WTC11 (cell line): ENCODE measurements at places on chromosomes 4 and X. TPM values are rescaled to one million over a fixed set of nuclear protein-coding genes. Genes with fewer than 3 reads are reported as not detected.
A peak's percentile ranks its signal among the peaks of the same experiment; 100 is the strongest.

ATP1B4 gene
- total RNA-seq, result not detected in 3 replicates

PNMA6E gene
- total RNA-seq, result not detected in 3 replicates

ADAD1 gene
- not detected in 3 replicates for total RNA-seq

STOX2 gene
- 23.1 to 31.6 TPM (median 24.9 TPM) in 3 replicates for total RNA-seq

PASD1 gene
- total RNA-seq, result 0.07 TPM in 1 of 3 replicates, not detected in the others

DNA sequence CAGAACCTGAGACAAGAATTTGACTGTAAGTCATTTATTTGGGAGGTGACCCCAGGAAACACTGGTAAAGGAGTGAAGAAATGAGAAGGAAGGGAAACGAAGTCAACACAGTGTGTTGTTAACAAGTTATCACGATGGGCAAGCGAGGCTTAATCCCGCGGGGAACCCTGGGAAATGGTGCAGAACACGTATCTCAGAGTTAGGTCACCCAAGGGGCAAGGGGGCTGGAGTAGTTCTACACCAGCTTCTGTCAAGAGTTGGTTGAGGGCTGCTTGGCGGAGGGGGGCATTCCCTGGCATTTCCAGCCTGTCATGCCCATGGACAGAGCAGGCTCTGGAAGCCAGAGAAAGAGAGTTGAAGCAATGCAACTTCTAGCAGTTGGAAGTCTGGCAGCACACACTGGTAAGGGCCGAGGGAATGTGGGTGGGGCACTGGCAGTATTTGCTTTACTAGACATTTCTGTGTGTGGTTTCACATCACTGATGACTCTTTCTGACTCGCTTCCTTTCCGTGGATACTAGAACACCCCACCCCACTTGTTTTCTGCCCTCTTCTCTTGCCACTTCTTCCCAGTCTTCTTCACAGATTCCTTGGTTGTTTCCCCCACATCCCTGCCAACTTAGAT lies 52.2 kb upstream of the ADGRG2 start:
- H3K27me3 ChIP-seq, result no peaks in the 10 kb centered on the region; the same call in 1 of the 2 replicates
- H3K36me3 ChIP-seq, result no peaks in the 10 kb centered on the region
- no peak overlapping the region for H3K27ac ChIP-seq
- H3K4me3 ChIP-seq, result no peak overlapping the region

DNA sequence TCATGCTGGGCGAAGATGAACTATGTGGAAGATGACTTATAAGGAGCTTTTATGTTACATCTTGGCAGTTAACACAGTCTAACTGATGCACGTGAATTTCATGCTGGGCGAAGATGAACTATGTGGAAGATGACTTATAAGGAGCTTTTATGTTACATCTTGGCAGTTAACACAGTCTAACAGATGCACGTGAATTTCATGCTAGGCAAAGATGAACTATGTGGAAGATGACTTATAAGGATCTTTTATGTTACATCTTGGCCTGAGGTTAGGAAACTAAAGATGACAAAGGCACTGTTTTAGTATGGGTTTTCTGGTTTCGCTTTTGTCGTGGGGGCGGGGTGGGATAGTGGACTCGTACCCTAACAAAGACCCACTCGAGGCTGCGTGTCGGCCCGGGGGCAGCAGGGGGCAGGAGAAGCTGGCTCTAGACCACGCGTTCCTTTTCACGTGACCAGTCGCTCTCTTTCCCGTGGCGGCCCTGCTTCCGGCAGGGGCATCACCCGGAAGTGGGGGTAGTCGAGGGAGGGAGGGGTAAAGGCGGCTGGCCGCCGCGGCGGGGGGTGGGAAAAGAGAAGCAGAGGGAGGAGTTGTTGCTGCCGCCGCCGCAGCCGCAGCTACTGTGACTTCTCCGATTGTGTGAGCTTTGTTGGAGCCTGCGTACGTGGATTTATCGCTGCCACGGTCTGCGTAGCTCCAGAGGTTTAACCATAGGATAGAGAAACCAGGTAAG lies at the start of gene ATP7A:
Gene ATP7A (plus strand): TSS at position 586 of the 733 bp plus-strand sequence. CDS start 60,949 bp downstream, outside the sequence.
- H3K4me3 ChIP-seq, result peak within 1 kb of the TSS; percentile 94
- peaks cover 5% of the 10 kb centered on the region; the same call in 1 of the 2 replicates for H3K4me1 ChIP-seq
- H3K27ac ChIP-seq, result peak within 1 kb of the TSS; percentile 96
- peak; percentile 78 for DNase-seq
- no peaks in the 10 kb centered on the region for H3K27me3 ChIP-seq

DNA sequence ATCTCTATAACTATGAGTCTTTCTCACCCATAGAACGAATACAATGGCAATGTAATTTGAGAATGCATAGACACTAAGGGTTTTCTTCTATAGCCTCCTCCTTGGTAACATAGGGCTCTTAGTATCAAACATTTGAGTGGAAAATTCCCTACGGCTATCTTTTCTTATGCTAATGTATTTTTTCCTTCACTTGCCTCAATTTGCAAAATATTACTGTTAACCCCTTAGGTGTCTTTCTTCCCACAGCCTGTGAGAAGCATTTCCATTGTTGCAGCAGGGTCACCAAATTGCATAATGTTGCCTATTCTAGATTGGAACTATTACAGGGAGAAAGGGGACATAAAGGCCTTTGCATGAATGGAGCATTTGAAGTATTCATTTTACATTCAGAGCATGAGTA lies 140.5 kb upstream of the RAPGEF2 start:
- DNase-seq, result no peak
- H3K27ac ChIP-seq, result peak overlapping the region; percentile 78
- no peak overlapping the region for H3K4me3 ChIP-seq
- H3K36me3 ChIP-seq, result no peaks in the 10 kb centered on the region

GRCh38 chr4:176642472-176642871 lies 150.2 kb downstream of the VEGFC start:
- H3K4me1 ChIP-seq, result no peaks in the 10 kb centered on the region
- H3K27ac ChIP-seq, result no peak overlapping the region
- H3K4me3 ChIP-seq, result no peak overlapping the region
- no peaks in the 10 kb centered on the region for H3K27me3 ChIP-seq
- no peaks in the 10 kb centered on the region for H3K36me3 ChIP-seq
- peak; percentile 16 for DNase-seq

DNA sequence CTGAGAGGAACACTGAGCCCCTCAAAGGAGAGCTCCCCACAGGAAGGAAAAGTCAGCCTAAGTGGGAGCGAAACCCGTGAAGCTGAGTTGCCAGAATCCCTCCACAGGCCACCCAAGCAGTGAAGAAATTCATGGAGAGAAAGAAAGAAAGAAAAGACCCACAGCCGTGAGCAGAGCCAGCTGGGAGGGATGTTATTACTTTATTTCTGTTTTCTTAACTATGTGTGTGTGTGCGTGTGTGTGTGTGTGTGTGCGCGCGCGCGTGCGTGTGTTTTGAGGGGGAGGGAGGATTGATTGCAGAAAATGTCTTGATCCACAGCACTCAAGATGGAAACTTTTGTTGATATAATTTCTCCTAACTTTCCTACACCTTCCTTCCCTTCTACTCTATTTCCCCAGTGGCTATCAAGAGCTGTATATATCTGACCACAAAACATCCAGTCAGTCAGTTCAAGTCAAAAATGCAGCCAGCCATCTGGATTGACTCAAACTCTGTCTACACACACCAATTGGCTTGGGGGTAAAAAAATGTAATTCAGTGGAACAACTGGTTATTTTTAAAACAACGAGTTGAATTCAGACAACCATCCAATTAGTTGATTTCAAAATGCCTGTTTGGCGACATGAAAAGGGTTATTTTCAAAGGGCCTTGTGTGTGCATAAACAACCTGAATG lies 13.8 kb upstream of the GPC3 start:
- no peak for DNase-seq
- no peaks in the 10 kb centered on the region for H3K36me3 ChIP-seq
- H3K27ac ChIP-seq, result no peak overlapping the region
- peaks cover 15% of the 10 kb centered on the region for H3K4me1 ChIP-seq

GRCh38 chrX:34956916-34957315 lies 14.3 kb downstream of the FAM47B start:
- H3K36me3 ChIP-seq, result no peaks in the 10 kb centered on the region
- no peak overlapping the region for H3K4me3 ChIP-seq
- no peak for DNase-seq
- H3K4me1 ChIP-seq, result no peaks in the 10 kb centered on the region
- H3K27me3 ChIP-seq, result no peaks in the 10 kb centered on the region

DNA sequence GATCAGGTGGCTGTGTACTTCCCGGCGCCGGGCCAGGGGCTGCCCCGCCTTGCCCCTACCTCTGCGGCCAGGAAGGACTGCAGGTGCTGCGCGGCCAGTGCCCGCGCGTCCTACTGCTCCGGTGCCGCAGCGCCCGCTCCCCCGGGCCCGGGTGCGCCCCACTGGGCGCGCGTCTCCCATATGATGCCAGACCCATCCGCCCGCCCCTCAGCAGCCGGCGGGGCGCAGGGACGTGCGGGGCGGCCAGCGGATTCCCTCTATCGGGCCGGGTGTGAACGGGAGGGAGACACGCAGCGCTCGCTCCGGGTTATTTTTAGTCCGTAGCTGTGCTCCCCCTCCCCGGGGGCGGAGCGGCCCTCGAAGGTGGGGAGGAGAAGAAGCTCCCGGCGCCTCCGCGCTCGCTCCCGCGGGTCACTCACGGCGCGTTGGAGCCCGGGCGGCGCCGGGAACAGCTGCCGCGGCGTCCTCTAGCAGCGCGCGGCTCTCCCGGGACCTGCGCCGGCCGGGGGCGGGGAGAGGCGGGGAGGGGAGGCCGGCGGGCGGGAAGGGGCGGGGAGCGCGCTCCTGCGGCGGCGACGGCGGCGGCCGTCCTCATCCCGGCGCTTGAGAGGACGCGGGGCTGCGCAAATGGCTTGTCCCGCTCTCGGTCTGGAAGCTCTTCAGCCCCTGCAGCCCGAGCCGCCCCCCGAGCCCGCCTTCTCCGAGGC lies 103.6 kb downstream of the UCHL1 start:
- H3K36me3 ChIP-seq, result no peaks in the 10 kb centered on the region
- H3K4me1 ChIP-seq, result peaks cover 40% of the 10 kb centered on the region
- peak overlapping the region; percentile 66 for H3K4me3 ChIP-seq
- peaks cover 91% of the 10 kb centered on the region for H3K27me3 ChIP-seq
- peak; percentile 64 for DNase-seq

DNA sequence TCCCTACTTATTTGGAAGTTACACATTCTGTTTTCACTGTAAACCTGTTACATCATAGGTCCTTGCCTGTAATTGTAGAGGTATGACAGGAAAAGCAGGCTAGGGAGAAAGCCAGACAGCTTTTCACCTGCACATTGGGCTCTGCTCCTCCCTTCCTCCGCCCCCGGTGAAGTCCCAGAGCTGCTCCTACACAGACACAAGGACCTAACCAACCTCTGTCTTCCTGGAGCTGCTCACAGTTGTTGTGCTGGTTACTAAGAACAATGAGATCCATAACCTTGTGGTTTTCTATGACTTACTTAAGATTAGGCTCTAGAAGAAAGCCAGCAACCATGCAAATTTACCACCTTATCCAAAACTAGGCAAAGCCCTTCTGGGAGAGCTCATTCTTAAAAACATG lies 40.0 kb downstream of the MOSPD2 start:
- H3K27ac ChIP-seq, result no peak overlapping the region
- no peak overlapping the region for H3K4me3 ChIP-seq
- DNase-seq, result no peak
- no peaks in the 10 kb centered on the region for H3K27me3 ChIP-seq
- peaks cover 5% of the 10 kb centered on the region for H3K36me3 ChIP-seq
- no peaks in the 10 kb centered on the region for H3K4me1 ChIP-seq

GRCh38 chr4:172168888-172169287 lies 355.7 kb downstream of the GALNTL6 start:
- no peak overlapping the region for H3K4me3 ChIP-seq
- no peaks in the 10 kb centered on the region for H3K36me3 ChIP-seq
- no peaks in the 10 kb centered on the region for H3K27me3 ChIP-seq
- H3K27ac ChIP-seq, result no peak overlapping the region

GRCh38 chr4:174222266-174222872 lies 61.1 kb downstream of the FBXO8 start:
- H3K27me3 ChIP-seq, result peaks cover 59% of the 10 kb centered on the region
- peaks cover 13% of the 10 kb centered on the region for H3K4me1 ChIP-seq
- no peak overlapping the region for H3K4me3 ChIP-seq

DNA sequence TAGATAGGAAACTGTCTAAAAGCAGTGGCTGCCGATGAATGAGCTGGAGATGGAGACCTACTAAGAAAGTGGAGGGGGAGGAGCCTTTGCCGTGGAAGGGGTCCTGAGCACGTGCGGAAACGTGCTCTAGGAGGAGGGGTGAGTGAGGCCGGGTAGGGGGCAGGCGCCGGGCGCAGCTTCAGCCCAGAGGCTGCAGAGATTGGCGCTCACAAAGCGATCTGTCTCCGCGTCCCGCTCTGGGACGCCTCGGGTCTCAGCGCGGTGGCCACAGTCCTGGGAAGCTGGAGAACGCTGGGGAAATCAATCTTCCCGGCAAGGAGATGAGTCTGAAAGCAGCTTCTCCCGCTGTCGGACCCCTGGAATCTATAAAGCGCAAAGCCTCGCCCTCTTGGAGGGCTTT lies 444 bp upstream of the ARHGAP6 start:
- peaks cover 16% of the 10 kb centered on the region for H3K4me1 ChIP-seq
- H3K27ac ChIP-seq, result no peak overlapping the region
- DNase-seq, result peak; percentile 29
- peaks cover 97% of the 10 kb centered on the region for H3K27me3 ChIP-seq
- H3K4me3 ChIP-seq, result peak overlapping the region; percentile 75

DNA sequence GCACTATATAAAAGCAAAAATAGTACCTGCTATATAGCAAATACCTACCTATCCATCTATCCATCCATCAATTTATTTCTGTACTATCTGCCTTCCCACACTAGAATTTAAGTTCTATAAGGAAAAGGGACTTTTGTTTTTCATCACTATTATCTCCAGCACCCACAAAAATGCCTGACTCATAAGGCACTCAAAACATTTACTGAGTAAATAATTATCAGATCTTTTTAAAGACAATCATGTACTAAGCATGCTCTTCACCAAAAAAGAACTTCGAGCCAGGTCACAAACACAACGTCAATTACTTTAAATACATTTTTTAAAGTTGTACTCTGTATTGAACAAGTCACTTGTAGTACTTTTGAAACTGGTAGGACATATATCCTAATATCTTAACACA lies 119.9 kb downstream of the FBXW7 start:
- no peak overlapping the region for H3K27ac ChIP-seq
- H3K4me1 ChIP-seq, result peaks cover 17% of the 10 kb centered on the region
- no peak for DNase-seq

DNA sequence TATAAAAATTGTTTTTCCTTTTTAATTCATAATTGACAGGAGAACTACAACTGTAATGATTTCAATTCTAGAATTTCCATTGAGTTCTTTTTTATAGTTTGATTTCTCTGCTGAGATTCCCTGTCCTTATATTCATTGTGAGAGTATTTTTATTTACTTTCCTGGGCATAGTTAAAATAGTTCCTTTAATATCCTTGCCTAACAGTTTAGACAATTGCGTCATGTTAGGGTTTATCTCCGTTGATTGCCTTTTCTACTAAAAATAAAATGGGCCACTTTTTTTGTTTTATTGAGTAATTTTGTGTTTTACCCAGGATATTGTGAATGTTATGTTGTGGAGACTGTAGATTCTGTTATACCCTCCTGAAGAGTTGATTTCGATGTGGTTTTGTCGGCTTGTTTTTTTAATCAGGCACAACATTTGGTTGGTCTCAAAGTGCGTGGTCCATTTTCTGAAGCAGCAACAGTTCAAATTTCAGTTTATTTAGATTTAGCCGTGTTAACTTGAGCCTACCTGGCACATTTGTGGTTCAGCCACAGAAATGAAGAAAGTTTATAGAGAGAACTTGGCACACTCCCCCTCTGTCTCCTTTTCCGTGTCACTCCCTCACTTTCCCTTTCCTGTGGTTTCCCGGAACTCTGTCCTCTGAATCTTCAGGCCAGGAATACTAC lies 16.0 kb upstream of the PRRG1 start:
- H3K36me3 ChIP-seq, result no peaks in the 10 kb centered on the region
- H3K27ac ChIP-seq, result no peak overlapping the region
